HS-27A (cell line): ENCODE measurements at places on chromosomes 3 and 15.

GRCh38 chr3:48660800-48661400 lies 1.8 kb downstream of the CELSR3 start:
- DNase-seq, result no peak

- DNase-seq, result no peak
These were observed 15.2 kb downstream of the TRNT1 start for GRCh38 chr3:3141939-3142338.

- DNase-seq, result no peak
These were observed 19.4 kb downstream of the TPM1 start for GRCh38 chr15:63061975-63062374.

DNA sequence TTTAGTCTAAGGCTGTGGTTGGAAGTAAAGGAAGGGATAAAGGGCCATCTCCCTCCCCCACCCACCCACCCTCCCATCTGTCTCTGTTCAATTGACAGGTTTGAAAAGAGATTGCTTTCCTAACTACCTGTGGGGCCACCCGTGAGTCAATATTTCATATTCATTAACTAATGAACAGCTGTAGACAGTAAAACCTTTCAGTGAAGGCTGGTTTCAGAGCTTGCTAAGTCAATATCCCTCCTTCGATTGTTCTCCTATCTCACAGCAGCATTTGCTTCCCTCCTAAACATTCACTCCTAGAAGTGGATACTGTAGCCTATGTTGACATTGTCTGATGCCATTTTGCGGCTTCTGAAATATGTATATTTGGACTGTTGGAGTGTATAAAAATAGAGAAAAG lies 85.9 kb upstream of the SYNPR start:
- no peak for DNase-seq

GRCh38 chr3:11532931-11533391 lies 110.8 kb downstream of the VGLL4 start:
- no peak for DNase-seq

DNA sequence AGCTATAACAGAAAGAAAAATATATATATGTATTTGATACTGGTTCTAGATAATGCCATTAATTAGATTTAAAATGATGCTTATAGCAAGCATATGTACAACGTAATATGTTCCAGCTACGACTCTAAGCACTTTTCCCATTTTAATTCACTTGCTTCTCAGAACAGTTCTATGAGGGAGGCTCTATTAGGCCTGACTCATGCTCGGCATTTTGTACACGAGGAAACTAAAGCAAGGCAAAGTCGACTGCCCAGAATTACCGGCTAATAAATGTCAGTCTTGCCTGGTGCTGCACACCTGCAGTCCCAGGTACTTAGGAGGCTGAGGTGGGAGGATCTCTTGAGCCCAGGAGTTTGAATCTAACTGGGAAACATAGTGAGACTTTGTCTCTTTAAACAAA lies 106.0 kb downstream of the PTPRG start:
- no peak for DNase-seq
